Substantia nigra (tissue), 51 donors: ENCODE measurements at places on chromosomes 7 and 10.
A peak's percentile ranks its signal among the peaks of the same experiment; 100 is the strongest.

- no peak for DNase-seq
These were observed 215.5 kb downstream of the THSD7A start for GRCh38 chr7:11616466-11616865.

GRCh38 chr7:14905764-14906163 is 3.2 kb upstream of the DGKB start:
- DNase-seq = no peak

DNA sequence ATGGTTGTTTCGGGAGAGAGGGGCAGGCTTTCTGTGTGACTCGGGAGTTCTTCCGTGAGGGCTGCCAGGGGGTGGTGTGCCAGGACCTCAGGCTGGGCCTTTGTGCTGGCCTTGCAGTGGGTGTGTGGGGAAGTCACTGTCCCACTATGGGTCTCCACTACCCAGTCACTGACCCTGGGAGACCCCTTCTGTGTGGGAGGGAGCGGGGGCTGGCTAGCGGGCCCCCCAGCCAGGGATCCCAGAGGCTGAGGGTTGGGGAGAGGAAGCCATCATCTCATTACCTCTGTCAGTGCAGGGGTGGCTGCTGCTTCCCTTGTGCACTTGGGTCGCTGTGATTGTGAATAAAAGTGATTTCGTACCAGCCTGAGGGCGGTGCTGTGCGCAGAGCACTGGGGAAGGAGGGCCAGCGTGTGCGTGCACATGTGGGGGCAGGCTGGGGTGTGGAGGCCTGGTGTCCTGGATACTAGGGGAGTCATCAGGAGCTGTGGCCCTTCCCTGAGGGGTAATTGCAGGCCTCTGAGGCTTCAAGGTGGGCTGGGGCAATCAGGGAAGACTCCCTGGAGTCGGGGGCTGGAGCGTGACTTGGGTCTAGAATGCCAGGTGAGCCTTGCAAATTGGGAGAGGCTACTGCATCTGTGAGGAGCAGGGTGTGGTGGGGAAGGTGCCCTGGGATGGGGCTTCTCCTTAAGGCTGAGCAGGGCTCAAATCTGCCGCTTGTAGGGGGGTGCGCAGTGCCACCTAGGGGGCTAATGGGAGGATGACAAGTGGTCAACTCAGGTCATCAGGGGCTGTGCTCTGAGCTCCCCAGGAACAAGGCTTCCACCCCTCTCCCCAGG is 98.9 kb downstream of the NEURL1 start:
- DNase-seq = no peak

DNA sequence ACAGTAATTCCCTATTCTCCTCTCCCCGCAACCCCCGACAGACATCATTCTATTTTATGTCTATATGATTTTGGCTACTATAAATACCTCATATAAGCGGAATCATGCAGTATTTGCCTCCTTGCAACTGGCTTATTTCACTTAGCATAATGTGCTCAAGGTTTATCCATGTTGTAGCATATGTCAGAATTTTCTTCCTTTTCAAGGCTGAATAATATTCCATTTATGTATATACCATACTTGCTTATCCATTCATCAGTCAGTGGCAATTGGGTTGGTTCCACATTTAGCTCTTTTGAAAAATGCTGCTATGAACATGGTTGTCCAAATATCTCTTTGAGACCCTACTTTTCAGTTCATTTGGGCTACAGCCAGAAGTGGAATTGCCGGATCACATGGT is 106.5 kb downstream of the MAPK8 start:
- no peak for DNase-seq

GRCh38 chr10:123606955-123607354 is 59.2 kb upstream of the GPR26 start:
- DNase-seq = no peak

DNA sequence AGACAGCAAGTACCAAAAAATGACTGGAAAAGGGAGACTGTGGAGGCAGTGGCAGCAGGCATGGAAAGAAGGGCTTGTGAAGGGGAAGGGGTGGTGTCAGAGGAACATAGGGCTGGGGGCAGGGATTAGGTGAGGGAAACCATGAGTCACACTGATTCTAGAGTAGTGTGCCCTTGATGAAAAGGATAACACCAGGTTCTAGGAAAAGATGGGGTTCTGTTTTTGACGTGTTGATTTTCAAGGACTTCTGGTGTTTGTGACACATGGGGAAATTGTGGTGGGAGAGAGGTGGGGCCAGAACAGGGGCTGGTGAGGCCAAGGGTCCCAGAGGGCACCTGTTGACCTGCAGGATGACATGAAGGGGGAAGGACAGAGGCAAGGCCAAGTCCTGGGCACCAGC is 57.1 kb downstream of the FIGNL1 start:
- DNase-seq = no peak

- no peak for DNase-seq
These were observed 610.3 kb downstream of the PTPRN2 start for GRCh38 chr7:157977306-157977705.

- DNase-seq = no peak
These were observed 929 bp upstream of the HGF start for GRCh38 chr7:81770728-81771223.

DNA sequence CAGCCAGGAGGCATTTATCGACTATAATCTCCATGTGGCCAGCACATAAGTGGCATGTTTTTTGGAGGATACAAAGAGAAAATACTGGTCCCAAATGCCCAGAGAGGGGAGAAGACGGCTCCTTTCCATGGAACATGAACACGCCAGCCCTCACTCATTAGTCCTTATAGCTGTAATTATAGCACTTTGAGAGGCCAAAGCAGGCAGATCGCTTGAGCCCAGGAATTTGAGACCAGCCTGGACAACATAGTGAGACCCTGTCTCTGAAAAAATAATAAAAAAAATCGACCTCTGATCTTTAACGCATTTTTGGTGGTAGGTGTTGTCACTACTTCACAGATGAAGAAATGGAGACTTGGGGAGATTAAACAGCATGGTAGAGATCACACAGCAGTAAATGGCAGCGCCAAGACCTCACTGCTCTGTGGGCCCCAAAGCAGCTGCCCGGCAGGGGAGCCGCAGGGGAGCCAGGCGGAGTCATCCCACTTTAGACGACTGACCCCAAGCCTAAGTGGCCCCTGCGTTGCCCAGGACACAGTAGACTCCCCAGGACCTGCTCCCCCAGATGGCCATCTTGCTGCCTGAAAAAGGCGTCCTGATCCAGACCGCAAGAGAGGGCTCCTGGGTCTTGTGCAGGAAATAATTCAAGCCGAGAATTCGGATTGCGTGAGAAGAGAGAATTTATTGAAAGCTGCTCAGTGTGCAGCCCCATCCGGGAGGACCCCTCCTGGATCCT is 21.2 kb upstream of the PRKAG2 start:
- DNase-seq = no peak

GRCh38 chr10:117457932-117458331 is 82.7 kb upstream of the PDZD8 start:
- DNase-seq = no peak

GRCh38 chr10:123139165-123139520 is 3.4 kb downstream of the HMX3 start:
- no peak for DNase-seq

DNA sequence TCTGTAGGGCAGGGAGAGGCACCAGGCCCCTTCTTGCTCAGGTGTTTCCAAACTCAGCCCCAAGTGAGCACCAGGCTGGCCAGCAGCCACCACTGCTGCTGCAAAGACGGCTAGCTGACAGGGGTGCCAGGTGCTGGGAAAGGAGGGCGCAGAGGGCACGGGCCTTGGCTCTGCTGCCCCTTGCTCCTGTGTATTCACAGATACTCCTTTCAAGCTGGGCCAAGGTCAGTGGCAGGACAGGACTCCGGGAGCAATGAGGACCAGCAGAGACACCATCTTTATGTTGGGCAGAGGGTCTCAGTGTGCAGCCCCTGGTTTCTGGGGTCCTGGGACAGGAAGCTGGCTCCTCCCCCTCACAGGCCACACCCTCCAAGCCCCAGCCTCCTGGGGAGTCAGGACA is 110.1 kb downstream of the SMURF1 start:
- DNase-seq = no peak

DNA sequence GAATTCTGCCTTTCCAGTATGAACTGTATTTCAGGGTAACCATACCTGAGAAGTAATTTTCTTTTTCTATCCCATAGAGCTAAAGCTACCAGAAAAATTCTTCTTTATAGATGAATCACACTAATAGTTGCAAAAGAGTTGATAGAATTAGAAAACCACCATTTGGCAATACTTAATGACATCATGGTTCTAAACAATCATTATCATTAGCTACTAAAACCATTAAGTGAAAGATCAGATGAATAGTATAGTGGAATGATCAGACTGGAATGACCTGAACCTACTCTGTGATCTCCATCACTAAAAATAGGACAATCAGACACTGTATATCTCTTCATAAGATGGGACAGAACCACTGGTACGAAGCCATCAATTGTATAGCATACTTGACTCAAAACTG is 19.8 kb upstream of the ZC3HAV1L start:
- DNase-seq = no peak

- no peak for DNase-seq
These were observed 127.2 kb upstream of the RSU1 start for GRCh38 chr10:16944402-16944801.

DNA sequence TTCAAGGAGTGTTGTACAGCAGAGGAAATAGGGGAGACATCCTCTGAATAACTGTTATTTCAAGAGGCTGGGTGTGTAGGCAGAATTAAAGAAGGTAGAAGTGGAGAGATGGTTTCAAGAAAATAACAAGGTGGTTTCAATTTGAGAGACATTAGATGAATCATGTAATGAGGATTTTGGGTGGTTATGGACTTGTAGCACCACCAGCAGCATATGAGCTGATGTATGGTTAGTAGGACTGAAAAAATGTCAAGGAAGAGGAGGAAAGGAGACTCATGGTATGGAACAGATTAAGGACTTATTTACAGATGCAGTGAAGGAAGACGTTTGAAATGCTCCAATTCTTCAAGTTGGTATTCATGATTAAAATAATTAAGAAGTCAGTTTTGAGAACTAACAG is 166.2 kb downstream of the EXOC4 start:
- DNase-seq = no peak

DNA sequence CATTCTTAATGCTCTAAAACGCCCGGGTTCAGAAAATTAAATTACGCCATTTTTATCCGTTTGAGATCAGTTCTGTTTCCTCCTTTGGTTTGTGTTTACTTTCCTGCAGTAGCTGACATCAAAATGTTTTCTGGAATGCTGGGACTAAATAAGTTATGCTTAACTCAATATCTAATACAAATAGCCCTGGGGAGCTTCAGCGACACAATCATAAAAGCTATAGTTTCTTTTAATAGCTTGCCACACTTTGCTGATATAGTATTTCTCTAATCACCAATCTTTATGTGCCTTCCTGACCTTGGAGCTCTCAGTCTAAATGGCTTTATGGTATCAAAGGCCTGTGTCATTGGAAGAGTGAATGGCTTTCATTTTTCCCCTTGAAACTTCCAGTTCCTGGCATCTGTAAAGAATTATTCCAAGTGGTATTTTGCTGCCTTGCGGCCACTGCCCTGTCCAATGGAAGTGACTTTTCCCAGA is 202.7 kb downstream of the HDAC9 start:
- DNase-seq = no peak

GRCh38 chr10:43599333-43599732 is 6.9 kb upstream of the ZNF485 start:
- no peak for DNase-seq

DNA sequence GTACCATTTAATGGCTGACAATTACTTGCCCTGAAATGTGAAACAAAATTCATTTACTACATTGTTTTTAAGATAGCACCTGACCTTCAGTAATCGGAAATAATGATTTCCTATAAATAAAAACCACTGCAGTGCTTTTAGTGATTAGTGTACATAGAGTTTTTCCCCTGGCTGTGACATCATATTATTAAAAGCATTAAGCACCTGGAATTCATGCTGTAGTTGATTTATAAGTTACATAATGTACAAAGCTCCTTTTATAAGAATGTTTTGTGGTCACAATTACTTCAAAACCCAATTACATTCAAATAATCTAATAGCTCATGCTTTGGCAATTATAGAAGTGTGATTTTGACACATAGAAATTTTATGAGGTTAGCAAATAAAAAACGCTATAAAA is 44.3 kb upstream of the EIF4H start:
- DNase-seq = no peak

DNA sequence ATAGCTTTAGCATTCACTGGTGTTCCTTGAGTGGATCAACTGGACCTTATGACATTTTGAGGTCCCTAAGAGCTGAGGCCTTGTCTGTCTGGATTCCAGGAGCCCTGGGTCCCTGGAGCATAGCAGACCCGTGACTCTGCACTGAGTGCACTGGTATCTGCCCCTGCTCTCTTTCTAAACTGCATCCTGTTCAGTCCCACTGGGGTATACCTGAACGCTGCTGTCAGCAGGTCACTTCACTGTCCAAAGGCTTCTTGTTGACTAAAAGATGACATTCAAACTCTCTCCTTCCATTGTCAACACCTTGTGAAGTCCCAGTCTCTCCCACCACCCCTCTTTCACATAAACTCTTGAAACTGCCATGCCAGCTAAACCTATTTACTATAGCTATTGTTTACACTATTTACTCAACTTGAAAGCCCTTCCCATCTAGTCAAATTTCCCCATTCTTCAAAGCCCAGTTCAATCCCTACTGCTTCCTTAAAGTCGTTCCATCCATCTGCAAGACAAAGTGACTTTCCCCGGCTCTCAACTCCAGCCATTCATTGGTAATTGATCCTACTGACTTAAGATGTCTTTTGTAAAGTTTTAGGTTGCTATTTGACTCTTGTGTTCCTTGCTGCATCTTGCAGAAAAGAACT is 523.3 kb downstream of the KCNMA1 start:
- DNase-seq = no peak

DNA sequence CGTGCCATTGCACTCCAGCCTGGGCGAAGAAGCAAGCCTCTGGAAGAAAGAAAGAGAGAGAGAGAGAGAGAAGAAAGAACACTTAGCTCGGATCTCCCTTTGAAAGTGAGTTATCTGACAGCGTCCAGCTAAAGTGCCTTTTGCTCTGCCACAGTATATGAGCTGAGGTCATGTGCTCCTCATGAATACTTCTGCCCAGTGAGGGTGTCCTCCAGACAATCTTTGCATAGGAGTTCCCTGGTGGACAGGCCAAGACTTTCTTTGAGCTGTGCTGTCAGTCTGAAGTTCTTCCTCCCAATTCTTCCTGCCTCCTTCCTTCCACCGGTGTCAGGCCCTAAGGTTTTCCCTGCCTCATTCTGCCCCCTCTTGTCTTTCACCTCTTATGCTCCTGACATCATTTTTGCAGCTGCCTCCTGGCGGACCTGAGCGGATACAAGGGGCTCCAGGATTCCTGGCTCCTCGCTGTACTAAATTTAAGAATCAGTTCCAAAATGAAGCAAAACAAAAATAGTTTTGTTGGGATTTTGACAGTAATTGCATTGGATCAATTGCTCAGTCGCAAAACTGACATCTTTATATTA is 31.9 kb downstream of the XRCC2 start:
- DNase-seq = no peak

- DNase-seq = peak; percentile 27
These were observed 29.3 kb downstream of the KLF6 start for GRCh38 chr10:3755440-3756359.

DNA sequence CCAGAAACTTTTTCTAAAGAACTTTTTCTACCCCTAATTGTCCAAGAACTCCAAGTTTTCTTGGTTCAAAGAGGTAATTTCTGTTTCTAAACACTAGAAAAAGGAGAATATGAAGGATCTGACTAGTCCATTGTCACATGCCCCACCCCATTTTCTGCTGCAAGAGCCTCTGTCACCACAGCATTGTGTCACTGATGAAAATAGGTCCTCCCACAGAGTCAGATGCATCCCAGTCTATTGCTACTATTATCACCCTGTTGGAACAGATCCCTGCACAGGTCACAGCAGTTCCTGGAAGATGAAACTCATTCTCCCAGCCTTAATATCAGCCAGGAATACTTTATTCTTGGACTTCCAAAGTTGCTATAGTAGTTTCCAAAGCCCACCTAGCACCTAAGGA is 7.5 kb upstream of the CFTR start:
- no peak for DNase-seq

- no peak for DNase-seq
These were observed 314.0 kb upstream of the SEMA3A start for GRCh38 chr7:84508606-84509005.
